ENCODE measurements at places on chromosomes 16 and 17.

DNA sequence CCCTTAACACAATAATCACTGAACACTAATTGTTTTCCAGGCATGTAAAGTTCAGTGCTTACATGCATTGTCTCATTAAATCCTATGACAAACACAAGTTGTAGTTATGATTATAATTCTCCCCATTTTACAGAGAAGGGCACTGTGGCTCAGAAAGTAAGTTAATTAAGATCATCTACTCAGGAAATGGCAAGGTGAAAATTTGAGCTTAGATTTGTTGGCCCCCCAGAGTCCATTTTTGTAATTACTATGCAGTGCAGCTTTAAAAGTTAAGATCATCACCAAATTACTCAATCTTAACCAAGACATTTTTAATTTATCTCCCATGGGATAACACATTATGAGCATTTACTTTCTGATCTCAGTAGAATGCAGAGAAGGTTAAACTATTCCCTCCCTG is 34.2 kb upstream of the CCL1 start:
- DNase-seq: no peak

GRCh38 chr17:21201298-21201595 is 12.7 kb downstream of the TMEM11 start:
- DNase-seq: no peak

GRCh38 chr16:17177959-17178905 is 292.5 kb downstream of the XYLT1 start:
- no peak for DNase-seq

- no peak for DNase-seq
Observed at GRCh38 chr16:89903908-89904515, 14.7 kb upstream of the MC1R start.

- no peak for DNase-seq
Observed at GRCh38 chr17:66190738-66191592, 968 bp downstream of the CEP112 start.

GRCh38 chr17:78279360-78279990 is 48.0 kb downstream of the TMEM235 start:
- DNase-seq: no peak

DNA sequence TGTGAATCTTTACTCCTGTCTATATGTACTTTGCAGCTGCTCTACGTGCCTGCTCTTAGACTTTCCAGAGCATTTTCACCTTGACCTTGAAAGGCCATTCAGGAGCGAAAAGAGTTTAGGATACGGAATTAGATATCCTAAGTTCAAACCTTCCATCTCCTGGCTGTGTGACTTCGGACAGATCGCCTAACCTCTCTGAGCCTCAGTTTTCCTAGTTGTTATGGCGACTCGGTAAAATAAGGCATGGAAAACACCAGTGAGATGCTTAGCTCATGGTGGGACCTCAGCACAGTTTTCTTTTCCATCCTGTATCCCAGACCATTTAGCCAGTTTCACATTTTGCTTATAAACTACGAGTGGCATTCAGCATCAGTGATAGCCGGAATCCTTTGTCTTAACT is 233.7 kb downstream of the RBFOX1 start:
- no peak for DNase-seq

DNA sequence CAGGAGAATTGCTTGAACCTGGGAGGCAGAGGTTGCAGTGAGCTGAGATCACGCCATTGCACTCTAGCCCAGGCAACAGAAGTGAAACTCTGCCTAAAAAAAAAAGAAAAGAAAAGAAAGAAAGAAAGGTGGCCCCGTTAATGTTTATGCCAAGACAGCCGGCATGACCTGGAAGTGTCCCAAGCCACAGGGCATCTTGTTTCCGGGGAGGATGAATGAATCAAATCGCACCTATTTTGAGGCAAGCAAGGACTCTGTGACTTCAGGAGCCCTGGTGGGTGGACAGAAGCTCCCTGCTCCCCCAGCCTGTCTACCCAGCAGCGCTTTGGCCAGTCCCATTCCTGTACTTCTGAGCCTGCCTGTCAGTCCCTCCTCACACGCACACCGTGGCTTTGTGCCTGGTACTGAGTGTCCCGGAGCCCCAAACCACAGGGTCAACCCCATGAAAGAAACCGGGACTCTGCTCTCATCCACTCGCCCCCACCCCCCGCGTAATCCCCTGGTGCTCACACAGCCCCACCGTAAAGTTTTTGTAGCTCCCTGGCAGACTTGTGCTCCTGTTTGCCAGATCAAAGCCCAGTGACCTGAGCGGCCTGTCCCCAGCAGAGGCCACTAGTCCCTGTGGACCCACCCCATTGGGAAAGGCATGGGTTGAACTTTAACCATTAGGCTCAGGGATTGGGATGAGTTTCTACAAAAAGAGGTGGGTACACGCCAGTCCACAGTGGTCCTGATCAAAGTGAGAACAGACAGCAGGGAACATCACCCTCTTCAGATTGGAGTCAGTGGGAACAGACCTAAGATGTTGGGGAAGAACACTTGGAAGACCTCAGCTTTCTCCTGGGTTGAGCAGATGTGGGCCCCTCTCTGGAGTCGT is 19.3 kb downstream of the CD2BP2 start:
- DNase-seq: peak; percentile 62

- no peak for DNase-seq
Observed at GRCh38 chr16:87180069-87180468, 137.1 kb downstream of the C16orf95 start.

- DNase-seq: no peak
Observed at GRCh38 chr17:7833011-7833794, 814 bp upstream of the KDM6B start.

GRCh38 chr17:73765824-73766563 is 121.7 kb upstream of the SDK2 start:
- DNase-seq: no peak

DNA sequence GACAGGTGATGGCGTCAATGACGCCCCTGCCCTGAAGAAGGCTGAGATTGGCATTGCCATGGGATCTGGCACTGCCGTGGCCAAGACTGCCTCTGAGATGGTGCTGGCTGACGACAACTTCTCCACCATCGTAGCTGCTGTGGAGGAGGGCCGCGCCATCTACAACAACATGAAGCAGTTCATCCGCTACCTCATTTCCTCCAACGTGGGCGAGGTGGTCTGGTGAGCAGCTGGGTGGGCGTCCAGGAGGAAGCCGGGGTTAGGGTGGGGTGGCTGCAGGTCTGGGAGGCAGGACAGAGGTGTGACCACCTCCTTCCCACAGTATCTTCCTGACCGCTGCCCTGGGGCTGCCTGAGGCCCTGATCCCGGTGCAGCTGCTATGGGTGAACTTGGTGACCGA is 23.2 kb downstream of the RABEP2 start:
- no peak for DNase-seq

GRCh38 chr17:977166-977565 is 2.4 kb downstream of the NXN start:
- no peak for DNase-seq

DNA sequence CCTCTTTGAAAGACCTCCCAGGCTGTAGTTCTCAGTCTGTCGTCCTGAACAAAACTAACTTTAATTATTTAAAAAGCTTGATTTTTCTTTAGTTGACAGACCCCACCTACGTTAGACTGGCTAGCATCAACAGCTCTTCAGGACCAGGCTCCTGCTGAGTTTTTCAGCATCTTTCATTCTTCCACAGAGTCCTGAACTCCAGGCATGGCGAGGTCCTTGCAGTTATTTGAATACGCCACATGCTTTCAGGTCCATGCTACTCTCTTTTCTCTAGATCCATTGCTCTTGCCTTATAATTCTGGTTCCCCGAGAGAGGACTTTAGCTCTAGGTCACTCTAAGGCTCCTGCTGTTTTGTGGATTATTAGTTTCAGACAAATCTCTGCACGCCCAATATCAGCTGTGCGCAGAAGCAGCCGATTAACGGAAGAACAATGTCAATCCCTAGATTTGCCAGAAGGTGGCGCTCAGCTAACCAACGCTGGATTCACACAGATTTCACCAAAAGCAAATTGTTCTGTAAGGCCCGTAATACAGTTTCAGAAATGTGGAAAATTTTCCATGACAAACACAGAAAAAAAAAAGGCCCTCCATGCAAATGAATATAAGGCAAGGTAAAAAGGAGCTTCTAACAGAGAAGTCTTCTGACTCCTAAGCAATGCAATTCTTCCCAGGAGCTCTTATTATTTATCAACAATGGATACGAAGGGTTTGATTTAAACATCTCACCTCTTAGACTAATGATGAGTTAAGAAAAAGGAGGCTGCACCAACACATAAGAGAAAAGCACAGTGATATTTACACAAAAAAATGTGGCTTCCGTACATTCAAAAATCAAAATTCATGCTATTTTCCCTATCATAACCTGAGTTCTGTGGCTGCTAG is 33.5 kb upstream of the BCO1 start:
- DNase-seq: peak; percentile 10

DNA sequence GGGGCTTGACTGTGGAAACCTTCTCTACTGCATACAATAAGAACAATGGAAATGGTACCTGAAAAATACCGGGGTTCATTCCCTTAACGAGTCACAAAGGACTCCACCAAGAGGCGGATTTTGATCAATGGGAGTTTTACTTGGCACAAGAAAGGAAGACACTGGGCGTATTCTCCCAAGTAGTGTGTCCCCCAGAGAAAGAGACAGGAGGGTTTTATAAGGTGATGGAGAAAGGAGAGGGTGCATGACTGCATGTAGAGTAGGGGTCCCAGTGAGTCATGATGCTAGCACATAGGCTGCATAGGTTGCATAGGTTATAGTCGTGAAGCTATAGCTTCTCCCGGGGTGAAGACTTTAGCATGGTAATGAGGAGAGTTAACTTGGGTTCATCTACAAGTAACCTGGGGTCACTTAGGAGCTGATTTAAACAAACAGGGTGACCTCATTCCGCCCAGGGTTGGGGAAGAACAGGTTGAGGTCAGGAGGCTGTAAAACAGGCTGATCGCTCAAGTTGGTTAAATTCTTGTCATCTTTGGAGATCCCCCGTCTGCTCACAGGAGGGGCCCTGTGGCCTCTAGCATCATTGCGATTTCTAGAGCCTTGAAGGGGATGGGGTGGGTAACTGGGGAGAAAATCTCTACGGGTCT is 1.5 kb downstream of the MPV17L start:
- no peak for DNase-seq

- no peak for DNase-seq
Observed at GRCh38 chr16:56305956-56306565, 114.8 kb downstream of the GNAO1 start.

- DNase-seq: peak; percentile 49
Observed at GRCh38 chr17:21573961-21574610, 118.2 kb upstream of the KCNJ18 start.

DNA sequence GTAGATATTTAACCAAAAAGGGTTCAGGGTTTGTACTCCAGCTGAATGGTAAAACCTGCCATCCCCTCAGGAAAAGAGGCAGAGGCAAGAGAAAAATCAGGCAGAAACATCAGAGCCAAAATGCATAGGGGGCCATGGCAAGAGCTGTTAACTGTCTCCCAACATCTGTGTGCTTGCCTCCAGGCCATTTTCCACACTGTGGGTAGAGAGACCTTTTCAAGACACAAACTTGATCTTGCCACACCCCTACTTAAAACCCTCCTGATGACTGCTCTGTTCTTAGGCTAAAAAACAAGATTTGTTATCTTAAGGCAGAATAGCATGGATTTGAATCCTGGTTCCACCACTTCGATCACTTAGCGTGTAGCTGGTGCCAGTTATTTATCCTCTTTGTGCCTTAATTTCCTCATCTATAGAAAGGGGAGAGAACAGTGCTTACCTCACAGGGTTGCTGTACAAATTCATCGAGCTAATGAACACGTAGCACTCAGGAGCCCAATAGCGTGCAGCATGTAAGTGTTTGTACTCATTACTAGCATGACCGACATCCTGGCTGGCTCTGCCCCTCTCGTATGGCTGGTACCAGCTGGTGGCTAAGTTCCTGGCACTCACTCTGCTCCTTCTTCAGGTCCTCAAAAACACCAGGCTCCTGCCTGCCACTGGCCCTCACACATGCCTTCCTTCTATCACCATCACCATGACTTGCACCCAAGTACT is 25.8 kb downstream of the STAT3 start:
- DNase-seq: no peak

DNA sequence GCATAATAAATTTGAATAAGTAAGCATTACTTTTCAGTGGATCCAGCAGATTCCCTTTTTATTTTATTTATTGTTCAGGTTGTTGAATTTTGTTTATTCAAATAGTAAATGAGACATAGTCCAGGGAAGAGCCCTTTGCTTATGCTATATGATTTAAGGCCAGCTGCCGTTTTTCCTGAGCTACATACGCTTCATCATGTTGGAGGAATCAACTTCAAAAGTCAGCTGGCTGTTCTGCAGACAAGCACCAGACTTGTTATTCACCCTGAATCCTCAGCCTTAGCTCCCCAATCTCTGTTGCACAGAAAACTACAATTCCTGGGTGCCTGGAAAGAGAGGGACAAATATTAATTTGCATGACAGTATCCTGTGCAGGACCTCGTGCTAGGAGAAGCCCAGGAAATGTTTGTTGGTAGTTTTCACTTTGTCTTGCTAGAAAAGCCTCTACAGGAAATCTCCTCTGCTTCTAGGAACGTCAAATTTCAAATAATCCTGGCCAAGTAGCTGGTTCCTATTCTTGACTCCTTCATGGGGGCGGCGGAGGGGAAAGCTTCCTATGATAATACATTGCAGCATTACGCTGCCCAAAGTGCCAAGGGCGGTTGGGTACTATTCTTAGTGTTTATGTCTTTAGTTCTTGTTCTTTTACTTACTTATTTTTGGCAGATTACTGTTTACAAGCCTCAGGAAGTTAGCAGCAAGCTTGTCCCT is 101.6 kb downstream of the PRKCA start:
- no peak for DNase-seq

DNA sequence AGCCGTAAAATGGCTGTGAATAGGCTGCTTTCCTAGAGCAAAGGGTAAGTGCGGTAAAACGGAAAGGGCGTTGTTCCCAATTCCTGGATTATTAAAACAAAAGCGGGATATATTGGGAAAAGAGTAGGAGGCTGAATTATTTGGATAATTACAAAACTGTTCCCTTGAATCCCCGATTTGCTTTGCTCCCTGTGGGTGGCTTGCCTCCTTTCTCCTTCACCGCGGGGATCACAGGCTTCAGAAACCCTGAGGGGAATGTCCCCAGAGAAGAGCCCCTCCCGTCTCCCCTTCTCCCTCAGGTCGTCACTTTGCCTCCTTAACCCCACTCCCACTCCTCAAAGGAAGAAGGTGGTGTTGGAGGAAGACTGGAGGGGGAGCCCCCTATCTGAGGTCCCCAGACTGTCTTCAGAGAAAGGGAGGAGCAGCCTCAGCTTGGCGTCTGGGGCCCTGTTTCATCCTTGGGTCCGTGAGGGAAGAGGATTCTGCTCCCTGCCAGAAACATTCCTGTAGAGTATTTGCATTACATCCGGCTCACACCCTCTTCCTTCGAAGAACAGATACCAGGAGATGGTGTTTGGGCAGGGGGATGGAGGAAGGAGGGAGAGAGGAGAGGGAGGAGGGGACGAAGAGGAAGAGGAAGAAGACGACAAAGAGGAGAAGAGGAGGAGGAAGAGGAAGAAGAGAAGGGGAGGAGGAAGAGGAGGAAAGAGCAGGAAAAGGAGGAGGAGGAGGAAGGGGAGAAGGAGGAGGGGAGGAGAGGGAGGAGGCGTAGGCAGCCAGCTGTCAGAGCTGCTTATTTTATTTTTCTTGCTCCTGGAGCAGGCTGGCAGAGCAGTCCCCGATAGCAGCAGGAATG is 31.8 kb downstream of the MRM1 start:
- DNase-seq: no peak
